GM19239 (cell line): ENCODE measurements at places on chromosomes 11 and 22.

DNA sequence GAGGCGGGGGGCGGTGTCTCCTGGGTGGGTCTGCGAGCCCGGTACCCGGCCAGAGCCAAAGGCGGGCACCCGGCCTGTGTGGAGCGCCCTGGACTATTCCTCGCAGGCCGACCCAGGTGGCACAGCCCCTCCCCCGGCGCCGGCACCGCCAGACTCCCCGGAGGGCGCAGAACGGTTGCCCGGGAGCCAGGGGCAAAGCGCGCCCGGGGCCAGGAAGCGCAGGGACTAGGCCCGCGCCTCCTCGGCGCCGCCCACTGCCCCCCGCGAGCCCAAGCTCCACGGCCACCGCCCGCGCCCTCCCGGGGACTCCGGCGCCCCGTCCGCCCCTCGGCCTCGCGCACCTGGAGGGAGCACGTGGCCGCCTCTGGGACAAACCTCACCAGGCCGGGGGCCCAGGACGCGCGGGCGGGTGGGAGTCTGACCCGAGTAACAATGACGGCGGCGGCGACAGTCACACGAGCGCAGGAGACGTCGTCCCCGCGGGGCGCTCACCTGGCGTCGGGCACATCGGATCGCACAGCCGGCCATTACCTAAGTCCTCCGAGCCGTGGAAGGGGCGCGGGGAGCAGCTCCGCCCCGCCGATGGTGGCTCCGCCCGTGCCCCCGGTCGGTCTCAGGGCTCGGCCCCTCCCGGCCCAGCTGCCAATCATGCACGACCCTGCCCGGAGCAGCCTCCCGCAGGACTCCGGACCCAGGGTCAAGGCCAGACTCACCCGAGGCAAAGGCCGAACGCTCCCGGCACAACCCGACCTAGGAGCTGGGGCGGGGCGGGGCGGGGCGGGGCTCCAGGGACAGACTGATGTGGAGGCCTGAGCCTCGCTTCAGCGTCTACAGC is 7.4 kb downstream of the PLXNB2 start:
- DNase-seq: no peak

GRCh38 chr11:64124147-64124546 is 41.8 kb downstream of the MACROD1 start:
- DNase-seq: no peak

- no peak for DNase-seq
Measured at GRCh38 chr11:70103256-70103975, 25.3 kb downstream of the ANO1 start.

DNA sequence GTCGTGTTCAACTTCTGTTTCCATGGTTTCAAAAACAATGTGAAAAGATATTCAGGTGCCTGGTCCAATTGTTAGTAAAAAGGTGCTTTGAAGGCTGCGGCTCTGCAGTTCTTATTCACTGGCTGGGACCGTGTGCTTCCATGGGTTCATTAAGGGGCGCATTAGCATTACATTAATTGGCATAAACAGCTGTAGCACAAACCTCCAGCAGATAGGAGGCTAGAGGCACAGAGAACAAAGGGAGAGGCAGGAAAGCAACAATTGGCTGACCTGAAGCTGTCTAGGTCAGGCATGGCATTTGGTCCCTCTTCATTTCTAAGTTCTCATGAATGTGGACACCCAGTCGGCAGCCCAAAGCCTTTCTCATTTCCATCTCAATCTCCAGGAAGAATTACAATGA is 16.6 kb downstream of the PAK1 start:
- no peak for DNase-seq

GRCh38 chr11:28559492-28559891 is 451.3 kb downstream of the METTL15 start:
- DNase-seq: no peak

DNA sequence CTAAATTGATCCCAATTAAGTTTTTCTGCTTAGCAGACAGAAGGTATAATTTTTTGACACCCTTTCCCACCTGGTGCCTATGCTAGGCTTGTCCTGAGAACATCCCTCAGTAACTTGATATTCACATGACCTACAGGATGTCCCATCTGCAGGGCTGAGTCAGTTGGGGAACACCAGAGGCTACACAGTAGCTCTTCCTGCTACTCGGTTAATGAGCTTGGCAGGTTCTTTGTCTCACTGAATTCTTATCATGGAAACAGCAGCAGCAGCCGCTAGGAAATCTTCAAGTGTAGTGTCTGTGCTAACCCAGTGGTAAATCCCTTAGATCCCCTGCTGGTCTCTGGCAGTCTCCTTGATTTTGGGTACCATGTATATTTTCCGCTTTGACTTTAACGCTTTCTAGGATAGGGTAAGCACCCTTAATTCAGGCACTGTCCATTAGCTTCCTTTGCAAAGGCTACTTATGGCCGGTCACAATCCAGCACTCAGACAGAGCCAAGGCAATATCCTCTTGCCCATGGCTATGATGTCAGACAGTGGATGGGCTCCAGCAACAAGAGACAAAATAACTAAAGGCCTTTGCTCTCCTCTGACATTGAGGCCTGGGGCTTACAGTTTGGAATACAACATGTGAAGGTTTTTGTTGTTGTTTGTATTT is 8.5 kb downstream of the MRPL16 start:
- no peak for DNase-seq

DNA sequence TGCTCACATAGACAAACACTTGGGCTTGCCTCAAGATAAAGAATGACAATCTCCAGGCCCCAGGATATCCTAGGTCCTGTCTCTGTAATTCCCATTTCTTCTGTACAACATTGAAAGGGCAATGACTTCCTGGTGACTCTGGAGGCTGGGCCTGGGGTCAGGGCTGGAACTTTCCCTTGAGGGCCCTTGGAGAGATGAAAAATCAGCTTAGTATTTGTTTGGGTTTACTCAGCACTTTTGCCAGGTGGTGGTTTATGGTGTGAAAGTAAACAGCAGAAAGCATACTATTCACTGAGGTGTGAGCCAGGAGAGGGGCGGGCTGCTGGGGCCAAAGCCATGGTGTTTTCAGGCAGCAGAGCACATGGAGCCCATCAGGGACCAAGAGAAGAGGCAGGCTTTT is 214.7 kb upstream of the NARS2 start:
- DNase-seq: no peak

GRCh38 chr11:34148504-34149165 is 43.2 kb downstream of the NAT10 start:
- DNase-seq: no peak

- DNase-seq: no peak
Measured at GRCh38 chr11:69999721-70000120, 78.4 kb upstream of the ANO1 start.
